ENCODE measurements at places on chromosomes 13 and 19.

GRCh38 chr13:54077569-54077968 lies 1049.0 kb downstream of the OLFM4 start:
- no peak for DNase-seq

DNA sequence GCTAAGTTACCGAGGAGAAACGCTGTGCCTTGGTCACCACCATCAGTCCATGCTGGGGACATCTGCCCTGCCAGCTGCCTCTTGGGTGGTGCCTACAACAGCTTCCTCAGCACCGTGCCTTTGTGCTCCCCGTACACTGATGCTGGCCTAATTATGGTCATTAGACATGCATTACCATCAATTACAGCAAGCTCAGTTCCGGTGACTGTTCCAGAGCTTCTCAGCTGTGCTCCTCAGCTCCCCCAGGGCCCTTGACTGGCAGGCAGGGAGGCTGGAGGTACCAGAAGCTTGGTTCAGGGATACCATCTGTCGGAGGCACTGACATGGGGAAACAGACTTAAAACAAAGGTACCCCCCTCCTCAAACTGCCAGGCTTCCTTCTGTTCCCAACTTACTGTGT lies 40.2 kb downstream of the CILP2 start:
- DNase-seq: no peak

GRCh38 chr19:14769201-14769600 lies 9.2 kb downstream of the ADGRE2 start:
- no peak for DNase-seq

DNA sequence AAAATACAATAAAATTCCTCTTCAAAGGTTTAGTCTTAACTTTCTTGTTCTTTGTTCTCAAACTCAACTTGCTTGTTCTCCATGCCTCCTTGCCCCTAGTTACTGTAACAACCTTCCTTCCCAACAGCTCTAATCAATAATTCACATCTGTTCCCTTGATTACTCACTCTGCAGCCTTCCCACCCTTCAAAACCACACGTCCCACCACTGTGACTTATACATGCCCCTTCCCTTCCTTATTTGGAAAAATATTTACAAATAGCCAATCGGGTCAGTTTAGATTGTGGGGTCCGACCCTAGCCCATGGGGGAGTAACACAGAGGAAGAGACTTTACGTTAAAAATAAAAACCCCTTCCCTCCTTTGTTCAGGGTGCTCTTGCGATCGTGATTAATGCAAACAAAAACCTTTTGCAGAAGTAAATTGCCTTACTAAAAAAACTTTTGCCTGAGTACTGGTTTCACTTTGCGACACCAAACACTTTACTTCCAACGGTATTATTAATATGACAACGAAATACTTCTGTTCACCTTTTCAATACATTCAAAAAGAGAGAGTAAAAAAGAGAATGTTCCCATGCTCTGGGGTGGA lies 512 bp upstream of the ZNF93 start:
- peak; percentile 50 for DNase-seq

DNA sequence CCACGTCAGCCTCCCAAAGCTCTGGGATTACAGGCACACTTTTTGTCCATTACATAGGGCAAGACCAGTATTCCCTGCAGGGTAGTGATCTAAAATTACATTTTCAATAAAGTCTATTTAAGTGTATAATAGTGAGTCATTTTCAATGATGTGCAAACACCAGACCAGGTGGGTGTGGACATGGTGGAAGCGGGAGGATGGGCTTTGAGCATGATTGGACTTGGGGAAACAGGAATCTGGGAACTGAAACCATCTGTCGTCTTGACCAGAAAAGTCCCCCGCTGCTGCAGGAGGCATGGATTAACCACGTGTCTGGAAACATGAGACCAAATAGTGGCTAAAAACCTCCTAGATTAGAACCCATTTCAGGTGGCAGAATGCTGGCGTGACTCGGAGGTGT lies 4.9 kb downstream of the FXYD3 start:
- DNase-seq: no peak

- no peak for DNase-seq
Measured at GRCh38 chr13:99421271-99421670, 80.0 kb upstream of the TM9SF2 start.

DNA sequence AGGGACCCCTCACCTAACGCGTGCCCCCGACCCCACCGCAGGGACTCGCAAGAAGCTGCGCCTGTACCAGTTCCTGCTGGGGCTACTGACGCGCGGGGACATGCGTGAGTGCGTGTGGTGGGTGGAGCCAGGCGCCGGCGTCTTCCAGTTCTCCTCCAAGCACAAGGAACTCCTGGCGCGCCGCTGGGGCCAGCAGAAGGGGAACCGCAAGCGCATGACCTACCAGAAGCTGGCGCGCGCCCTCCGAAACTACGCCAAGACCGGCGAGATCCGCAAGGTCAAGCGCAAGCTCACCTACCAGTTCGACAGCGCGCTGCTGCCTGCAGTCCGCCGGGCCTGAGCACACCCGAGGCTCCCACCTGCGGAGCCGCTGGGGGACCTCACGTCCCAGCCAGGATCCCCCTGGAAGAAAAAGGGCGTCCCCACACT lies 4.7 kb upstream of the MYBPC2 start:
- peak; percentile 61 for DNase-seq

DNA sequence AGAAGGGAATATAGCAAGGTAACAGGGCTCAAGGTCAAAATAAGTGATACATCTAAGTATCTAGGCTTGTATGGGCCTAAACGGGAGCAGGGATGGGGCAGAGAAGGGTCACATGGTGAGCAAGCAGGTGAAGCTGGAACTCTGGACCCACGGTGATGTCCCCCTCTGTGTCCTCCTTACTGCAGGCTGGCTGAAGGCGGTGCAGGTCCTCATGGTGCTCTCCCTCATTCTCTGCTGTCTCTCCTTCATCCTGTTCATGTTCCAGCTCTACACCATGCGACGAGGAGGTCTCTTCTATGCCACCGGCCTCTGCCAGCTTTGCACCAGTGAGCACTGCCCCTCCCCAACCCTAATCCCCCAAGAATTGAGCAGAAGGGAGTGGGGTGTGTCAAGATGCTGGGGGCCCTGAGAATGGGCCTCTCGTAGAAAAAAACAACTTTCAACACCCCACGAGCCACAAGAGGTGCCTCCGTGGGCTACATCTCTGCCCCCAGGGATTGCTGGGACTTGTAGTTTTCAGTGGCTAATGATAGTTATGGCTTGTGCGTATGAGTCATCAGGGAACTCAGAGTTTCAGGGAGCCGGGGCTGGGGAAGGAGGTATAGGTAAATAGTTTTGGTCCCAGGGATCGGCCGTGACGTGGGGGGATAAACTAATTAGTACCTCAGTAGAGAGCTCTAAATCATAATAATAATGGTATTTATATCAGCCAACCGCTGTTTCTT lies 4.0 kb downstream of the EMP3 start:
- peak; percentile 34 for DNase-seq

DNA sequence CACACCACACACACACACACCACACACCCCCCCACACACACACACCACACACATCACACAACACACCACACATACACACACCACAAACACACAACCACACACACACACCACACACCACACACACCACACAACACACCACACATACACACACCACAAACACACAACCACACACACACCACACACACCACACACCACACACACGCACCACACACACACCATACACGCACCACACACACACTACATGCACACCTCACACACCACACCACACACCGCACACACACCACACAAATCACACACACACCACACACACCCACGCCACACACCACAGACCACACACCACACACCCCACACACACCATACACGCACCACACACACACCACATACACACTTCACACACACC lies 83.5 kb downstream of the ZNF557 start:
- no peak for DNase-seq

GRCh38 chr13:46170687-46171086 lies 11.3 kb downstream of the LCP1 start:
- DNase-seq: peak; percentile 87

DNA sequence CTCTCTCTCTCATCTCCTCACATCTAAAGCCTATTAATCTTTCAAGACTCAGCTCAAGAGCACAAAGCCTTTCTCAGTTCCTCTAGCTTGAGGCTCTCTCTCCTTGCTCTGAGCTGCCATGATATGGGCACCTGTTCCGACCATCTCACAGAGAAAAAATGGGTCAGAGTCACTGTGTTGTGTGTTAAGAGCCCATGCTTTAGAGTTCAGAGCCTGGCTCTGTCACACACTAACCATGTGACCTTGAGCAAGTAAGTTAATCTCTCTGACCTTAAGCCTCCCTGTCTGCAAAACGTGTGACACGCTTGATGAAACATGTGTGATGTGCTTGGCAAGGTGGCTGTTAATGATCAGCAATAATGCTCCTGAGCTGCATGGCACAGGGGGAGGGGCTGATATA lies 245.2 kb downstream of the DLEU7 start:
- DNase-seq: no peak

DNA sequence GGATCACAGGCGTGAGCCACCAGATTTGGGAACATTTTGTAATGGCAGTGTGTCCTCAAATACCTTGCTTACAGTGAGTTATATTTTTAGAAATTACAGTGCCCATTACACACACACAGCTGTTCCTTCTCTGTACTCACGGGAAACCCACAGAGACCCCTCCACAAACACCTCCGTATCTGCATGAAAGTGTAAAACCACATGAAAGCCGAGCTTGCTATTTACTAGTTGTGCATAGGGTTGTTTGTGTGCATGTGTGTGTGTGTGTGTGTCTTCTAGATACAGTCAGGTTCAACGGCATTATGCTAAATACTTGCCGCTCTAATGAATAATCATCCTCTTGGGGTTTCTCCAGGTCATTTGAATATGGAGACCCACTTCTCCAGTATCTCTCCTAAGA lies 22.3 kb upstream of the LILRA2 start:
- DNase-seq: no peak

- DNase-seq: no peak
Measured at GRCh38 chr13:91311491-91311890, 36.0 kb upstream of the MIR17HG start.

- no peak for DNase-seq
Measured at GRCh38 chr19:46186717-46187101, 38.7 kb downstream of the IGFL2 start.

DNA sequence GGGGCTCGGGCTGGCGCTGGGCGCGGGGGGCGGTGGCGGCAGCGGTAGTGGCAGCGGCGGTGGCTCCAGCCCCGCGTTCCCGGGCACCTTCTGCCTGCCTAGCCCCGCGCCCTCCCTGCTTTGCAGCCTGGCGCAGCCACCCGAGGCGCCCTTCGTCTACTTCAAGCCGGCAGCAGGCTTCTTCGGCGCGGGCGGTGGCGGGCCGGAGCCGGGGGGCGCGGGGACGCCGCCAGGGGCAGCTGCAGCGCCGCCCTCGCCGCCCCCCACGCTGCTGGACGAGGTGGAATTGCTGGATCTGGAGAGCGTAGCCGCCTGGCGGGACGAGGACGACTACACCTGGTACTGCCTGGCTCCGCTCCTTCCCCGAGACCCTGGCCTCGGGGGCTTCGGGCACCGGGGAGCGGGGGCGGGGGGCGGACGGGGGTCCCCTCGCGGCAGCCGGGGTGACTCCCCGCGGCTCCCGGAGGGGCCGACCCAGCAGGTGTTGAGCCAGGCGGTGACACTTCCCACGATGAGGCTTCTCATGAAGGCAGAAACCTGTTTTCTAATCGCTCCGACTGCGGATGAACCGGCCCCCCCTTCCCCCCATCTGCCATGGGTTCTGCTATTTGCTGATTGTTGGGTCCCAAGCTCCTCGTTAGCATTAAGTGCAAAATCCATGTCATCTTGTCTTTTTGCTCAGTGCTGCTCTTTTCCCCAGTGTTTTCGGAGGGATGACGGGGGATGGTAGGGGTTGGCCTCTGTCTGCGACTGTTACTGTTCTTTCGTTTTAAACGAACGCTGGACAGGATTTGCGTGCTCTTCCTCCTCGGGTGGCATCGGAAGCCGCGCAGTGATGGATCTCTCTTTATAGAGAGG lies 943 bp downstream of the SLAIN1 start:
- peak; percentile 58 for DNase-seq

DNA sequence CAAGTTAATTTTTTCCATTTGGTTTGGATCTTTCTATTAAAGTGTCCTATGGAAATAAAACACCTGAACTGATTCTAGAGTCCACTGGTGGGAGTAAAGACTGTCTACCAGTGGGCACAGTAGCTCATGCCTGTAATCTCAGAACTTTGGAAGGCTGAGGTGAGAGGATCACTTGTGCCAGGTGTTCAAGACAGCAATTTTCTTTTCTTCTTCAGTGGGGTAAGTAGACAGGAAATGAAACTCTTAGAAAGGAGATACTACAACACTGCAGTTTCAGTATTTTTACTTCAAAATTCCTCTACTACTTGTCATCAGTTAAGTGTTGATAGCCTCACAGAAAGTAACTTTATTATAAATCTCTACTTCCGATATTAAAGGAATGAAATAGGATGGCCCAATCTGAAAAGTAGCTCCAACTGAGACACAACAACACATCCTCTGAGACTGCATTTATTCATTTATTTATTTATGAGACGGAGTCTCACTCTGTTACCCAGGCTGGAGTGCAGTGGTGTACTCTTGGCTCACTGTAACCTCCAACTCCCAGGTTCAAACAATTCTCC lies 26.3 kb downstream of the DNMT1 start:
- no peak for DNase-seq

GRCh38 chr19:39409208-39410016 lies 2.8 kb downstream of the ZFP36 start:
- DNase-seq: peak; percentile 50

DNA sequence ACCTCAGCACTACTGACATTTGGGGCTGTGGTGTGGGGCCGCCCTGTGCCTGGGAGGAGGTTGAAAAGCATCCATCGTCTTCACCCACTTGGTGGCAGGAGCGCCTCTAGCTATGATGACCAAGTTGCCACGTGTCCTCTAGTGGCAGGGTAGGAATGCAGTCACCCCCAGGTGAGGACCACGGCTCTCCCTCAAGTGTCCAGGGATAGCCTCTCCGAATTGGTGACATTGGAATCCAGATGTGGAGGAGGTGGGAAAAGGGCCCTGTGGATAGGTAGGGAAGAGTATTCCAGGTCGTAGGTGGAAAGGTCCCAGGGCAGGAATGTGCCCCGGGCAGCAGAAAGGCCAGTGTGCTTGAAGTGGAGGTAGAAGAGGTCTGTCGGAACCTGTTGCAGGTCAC lies 37.6 kb downstream of the ARHGEF18 start:
- DNase-seq: no peak

DNA sequence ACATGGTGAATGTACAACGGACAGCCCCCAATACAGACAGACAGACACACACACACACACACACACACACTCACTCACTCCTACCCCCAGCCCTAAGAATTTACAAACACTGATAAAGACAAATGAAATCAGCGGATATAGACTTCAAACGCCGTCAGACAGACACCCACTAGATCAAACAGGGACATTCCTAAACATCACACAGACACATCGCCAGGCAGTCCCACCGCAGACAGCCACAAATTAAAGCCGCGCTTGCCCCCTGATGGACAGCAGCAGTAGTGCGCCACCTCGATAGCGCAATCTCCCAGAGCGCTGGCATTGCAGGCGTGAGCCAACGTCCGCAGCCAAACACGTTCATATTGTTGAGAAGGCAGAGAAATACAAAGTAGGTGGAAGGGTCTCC lies 24.7 kb upstream of the ADGRE1 start:
- DNase-seq: peak; percentile 83

- DNase-seq: no peak
Measured at GRCh38 chr13:33934951-33935371, 117.0 kb downstream of the RFC3 start.

All from Kasumi-1 (cell line).